GM04503 (cell line): ENCODE measurements at places on chromosomes 2 and 18.

DNA sequence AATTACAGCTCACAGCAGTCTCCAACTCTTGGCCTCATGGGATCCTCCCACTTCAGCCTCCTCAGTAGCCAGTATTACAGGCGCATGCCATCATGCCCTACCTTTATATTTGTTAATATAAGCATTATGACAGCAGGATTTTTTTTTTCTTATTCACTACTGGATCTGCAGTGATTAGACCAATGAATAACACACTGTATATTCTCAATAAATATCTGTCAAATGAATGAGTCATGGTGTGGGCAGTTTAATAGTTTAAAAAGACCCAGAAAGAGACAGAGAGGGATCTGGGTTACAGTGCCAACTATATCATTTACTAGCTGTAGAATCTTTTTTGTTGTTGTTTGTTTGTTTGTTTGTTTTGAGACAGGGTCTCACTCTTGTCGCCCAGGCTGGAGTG, 62.4 kb upstream of the LTBP1 start:
- DNase-seq = no peak

GRCh38 chr2:222807431-222807830, 53.4 kb upstream of the ACSL3 start:
- DNase-seq = no peak

- no peak for DNase-seq
Observed at GRCh38 chr2:215171796-215172195, 33.4 kb upstream of the ABCA12 start.

DNA sequence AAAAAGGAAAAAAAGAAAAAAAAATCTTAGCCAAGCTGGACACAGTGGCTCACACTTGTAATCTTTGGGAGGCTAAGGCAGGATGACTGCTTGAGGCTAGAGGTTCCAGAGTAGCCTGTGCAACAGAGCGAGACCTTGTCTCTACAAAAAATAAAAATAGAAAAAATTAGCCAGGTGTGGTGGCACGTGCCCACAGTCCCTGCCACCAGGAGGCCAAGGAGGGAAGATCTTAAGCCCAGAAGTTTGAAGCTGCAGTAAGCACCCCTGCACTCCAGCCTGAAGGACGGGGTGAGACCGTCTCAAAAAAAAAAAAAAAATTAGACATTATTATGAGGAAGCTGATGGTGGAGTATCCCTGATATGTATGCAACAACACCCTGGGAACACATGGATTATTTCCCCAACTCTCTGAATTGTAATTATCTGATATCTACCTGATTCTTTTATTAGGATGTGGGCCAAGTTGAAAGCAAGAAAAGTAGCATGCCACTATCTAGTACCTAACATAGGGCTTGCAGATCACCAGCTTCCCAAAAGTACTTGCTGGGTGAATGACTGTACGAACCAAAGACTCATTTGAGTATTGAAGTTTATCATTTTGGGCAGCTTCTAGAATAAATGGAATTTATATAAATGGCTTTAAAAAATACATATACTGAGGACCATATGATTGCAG, 140.9 kb downstream of the TCF4 start:
- DNase-seq = no peak

- DNase-seq = no peak
Observed at GRCh38 chr18:73214970-73215369, 347.2 kb upstream of the NETO1 start.

DNA sequence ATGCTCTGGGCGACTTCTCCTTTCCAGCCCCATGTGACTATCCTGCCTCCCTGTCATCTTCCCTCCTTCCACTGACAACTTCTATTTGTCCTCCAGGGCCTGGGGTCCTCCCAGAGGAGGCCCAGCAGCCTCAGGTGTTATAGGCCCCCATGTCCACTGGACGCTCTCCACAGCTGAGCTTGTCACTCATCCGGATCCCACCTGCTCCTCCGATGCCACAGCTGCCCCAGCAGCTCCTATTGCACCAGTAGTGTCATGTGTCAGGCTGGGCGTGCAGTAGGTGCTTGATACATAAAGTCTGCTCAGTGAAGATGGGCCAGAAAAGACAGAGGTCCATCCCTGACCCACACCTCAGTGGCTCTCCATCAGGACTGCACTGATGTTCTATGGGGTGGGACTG, 305.7 kb upstream of the MYT1L start:
- DNase-seq = no peak

DNA sequence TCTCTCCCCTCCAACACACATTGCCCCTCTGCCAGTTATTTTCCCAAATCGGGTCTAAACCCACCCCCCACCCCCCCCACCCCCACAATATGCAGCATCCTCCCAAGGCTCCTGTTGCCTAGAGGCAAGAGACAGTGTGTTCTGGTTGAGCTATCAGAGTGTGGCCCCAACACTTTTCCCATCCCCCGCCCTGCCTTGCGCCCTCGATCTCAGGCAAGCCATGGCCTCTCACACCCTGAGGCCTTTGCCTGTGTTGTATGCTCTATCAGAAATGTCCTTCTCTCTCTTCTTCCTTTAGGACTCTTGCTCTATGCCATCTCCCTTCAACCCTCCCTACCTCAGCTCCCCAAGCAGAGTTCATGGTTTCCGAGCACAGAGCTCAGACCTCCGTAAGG, 9.5 kb upstream of the GRHL1 start:
- no peak for DNase-seq

GRCh38 chr2:177529166-177529565, 136.6 kb downstream of the AGPS start:
- DNase-seq = no peak

DNA sequence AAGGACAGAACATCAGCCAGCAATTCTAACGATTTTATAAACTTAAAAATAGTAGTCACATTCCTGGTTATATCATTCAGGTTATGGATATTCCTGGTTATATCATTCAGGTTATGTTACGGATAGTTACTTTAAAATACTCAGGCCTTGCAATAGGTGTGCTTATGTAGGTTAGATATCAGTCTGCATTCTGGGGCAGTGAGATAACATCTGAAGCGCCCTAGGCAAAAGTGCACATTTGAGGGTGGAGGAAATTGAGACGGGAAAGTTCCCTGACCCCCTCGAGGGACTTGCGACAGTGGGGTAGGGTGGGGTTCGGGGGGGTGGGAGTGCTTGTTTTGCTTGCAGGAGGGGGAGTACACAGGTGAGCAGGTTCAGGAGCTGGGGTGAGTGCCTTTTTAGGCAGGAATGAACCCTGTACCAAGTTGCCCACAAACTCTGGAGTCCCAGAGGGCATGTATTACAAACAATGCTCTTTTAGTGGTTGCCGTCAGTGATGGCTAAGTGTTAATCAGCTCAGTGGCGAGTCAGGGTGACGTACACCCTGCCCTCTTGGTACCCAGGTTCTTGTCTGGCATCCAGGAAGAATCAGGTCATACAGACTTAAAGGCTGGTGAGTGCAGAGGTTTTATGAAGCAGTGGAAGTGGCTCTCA, 31.8 kb downstream of the CREG2 start:
- DNase-seq = no peak

DNA sequence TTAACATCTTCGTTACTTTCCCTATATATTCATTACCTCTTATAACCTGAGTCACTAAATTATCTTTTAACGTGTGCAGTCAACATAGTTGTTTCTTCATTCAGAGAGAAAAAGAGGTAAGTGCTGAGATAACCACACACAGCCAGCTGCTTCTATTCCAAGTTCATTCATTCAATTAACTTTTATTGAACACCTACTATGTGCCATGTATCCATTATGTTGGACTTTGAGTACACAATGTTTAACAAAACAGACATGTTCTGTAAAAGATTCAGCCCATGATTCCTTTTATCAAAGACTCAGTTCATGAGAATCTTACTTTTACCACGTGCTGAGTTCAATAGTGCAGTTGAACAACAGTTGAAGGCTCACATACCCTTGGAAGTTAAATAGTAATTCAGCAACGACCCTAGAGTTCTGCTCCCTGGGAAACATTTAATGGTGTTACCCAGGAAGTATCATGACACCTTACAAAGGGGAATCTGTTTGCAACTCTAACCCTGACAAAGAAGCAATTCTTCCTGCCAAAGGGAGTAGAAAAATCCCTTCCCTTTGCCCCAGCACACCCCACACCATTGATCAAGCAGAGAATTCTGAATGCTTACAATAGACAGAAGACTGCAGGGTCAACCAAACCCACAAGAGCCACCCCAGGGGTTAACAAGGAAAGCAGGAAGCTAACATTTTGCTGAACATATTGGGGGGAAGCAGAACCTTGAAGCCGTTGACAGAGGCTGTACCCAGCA, 595.8 kb downstream of the STK39 start:
- DNase-seq = no peak

DNA sequence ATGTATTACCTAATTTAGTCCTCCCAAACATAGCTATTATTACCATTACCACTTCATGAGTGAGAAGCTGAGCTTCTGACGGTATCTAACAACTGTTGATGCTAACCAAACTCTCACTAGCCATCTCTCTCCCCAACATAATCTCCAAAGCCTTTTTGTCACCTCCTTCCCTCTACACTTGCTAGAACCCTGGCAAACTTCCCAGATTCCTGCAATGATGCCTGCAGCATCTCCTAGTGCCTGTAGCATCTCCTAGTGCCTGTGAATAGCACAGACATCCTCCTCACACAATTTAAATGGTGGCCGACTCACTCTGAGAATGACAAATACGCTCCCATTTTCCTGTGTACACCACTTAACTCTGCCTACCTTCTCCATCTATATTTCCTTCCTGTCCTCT, 126.7 kb downstream of the STK39 start:
- DNase-seq = no peak

DNA sequence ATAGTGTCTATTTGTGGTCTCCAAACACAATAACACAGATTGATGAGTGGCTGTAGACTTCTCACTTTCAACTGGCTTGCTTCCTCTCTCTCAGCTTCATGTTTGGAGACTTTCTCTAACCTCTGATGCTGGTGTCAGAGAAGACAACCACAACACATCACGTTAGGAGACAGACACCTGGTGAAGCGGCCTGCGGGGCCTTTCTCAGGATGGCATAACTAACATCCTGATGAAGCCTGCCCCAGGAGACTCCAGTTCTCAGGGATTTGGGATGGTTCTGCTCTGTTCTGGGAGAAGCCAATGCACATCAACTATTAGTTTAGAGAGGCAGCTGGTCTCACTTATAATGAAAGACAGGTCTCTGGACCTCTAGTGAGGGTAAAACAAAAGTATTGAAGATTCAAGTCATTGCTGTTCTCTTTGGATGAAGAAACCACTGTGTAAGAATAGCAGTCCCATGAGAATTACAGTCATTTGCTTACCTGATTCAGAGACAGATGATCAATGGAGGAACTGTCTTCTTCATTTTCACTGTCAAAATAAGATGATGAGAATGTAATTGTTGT, 2.0 kb downstream of the IL1A start:
- DNase-seq = no peak

- DNase-seq = no peak
Observed at GRCh38 chr2:168730344-168730743, 72.1 kb upstream of the NOSTRIN start.

DNA sequence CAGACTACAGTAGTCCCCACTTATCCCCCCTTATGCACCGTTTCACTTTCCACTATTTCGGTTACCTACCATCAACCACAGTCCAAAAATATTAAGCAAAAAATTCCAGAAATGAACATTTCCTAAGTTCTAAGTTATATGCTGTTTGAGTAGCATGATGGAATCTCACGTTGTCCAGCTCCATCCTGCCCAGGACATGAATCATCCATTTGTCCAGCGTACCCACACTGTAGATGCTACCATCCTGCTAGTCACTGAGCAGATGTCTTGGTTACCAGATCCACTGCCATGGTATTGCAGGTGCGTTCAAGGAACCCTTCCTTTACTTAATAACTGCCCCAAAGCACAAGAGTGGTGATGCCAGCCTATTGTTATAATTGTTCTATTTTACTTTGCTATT, 87.9 kb downstream of the ACVR1 start:
- no peak for DNase-seq

GRCh38 chr2:101109451-101110118, 41.6 kb downstream of the TBC1D8 start:
- DNase-seq = no peak

GRCh38 chr18:11567396-11567795, 42.0 kb upstream of the SLC35G4 start:
- DNase-seq = no peak

GRCh38 chr2:98167916-98168315, 80.9 kb downstream of the VWA3B start:
- DNase-seq = no peak

DNA sequence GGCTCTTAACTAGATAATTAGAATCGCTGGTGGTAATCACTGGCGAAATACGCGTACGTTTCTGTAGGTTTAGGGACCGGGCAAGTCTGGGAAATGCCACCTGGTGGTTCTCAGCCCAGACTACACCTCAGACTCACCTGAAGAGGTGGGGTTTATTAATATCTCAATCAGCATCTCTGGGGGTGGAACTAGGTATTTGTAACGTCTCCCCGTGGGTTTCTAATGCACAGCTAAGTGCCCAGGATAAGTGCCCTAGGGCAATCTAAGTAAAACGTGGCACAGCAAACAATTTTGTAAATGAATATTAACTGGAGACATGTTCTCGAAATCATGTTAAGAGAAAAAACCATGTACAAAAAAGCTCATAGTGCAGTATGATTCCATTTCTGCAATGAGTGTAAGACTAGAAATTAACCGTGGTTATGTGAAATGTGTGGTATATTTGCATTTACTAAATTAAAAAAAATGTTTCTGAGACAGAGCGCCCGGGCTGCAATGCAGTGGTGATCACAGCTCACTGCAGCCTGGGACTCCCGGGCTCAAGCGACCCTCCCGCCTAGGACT, 760 bp upstream of the CNOT11 start:
- DNase-seq = no peak

DNA sequence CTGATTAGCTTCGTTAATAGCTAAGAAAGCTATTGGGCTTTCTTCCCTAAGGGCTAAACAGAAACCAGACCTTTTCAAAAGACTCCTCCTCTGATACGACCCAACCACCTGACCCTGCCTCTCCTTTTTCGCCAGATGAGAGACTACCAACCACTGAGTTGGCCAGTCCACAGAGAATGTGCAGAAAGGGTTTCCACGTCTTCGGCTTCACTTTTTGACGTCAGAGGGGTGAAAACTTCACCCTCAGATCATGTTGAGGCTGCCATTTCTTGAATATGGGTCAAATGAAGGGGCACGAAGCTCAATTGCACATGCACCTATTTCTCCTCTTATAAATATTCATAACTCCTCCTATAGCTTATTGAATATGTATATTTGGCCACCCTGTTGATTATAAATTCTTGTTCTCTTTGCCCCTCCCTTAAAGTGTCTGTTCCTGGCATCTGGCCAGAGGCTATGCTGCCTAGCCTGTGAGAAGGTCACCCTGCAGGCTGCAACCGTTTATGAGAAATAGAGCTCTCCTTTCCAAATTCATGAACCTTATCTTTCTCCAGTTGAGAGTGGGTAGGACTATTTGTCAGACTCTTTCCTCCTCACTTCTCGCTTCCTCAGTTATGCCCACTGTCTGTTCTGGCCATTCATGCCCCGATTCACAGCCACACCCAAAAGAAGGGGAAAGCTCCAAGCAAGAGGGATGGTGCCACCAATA, 301.6 kb downstream of the STK39 start:
- DNase-seq = no peak

DNA sequence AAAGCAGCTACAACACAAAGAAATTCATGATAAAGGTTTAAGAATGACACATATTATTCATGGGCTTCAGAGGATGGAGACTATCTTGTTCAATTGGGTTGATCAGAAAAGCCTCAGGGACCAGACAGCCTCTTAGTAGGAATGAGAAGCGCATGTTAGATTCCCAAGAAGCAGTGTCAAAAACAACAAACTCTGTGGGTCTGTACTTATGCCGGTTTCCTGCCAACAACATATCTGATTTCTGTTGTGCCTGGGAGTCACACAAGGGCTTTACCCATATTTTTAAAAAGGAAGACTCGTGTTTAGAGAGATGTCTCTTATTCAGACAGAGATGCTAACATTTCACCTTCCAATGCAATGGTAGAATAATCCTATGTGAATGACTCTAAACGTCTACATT, 2180.6 kb upstream of the CELF4 start:
- DNase-seq = no peak
